Activated naive CD4-positive, alpha-beta T cell treated with anti-CD3 and anti-CD28 coated beads, Interleukin-2, amount 50 U/mL, for 16 hours (primary cell): ENCODE measurements at places on chromosomes 7 and 10.

GRCh38 chr10:46548498-46549090 lies 7.9 kb downstream of the GPRIN2 start:
- DNase-seq, result peak; percentile 9

DNA sequence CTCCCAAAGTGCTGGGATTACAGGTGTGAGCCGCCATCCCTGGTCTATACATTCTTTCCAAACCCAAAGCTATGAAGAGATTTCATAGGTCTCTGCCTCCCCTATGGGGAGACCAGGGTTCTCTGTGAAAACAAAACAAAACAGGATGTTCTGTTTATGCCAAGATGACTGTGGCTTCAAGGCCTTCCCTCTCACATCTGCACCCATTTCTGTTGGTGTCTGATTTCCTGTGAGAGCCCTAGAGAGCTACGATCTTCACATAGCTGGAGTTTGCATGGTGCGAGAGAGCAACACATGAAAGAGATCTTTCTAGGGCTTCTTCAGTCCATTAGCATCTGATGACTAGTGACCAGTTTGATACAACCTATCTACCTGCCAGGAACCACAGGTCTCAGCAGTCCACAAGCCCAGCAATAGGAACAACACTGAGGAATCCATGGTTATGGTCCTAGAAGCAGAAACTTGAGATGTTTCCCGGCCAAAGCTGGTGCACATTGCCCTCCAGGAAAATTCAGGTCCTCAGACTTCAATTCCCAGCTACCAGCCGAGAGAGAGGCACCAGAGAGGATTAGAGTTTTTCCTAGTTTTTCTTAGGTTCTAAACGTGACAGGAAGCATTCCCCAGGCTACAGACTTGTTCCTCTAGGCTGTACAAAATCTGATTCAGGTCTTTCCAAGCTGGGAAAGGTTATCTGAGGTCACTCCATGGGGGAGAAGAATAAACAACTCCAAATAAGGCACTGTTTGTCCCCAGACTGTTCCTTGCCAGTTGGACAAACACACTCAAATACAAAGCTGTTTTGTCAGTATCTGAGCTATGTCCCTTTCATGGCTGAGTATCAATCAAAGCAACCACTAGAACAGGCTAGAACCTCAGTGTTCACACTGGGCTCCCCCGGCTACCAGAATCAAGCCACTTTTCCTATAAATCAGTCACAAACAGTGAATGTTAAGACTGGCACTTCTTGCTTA lies 259.7 kb downstream of the CALN1 start:
- DNase-seq, result no peak

- no peak for DNase-seq
Observed at GRCh38 chr7:132362059-132362458, 214.2 kb downstream of the PLXNA4 start.

- DNase-seq, result peak; percentile 7
Observed at GRCh38 chr10:132850246-132850645, 64.3 kb upstream of the NKX6-2 start.

- no peak for DNase-seq
Observed at GRCh38 chr10:131570716-131571307, 259.3 kb upstream of the TCERG1L start.

- DNase-seq, result no peak
Observed at GRCh38 chr7:78161781-78162180, 363.2 kb downstream of the PHTF2 start.

DNA sequence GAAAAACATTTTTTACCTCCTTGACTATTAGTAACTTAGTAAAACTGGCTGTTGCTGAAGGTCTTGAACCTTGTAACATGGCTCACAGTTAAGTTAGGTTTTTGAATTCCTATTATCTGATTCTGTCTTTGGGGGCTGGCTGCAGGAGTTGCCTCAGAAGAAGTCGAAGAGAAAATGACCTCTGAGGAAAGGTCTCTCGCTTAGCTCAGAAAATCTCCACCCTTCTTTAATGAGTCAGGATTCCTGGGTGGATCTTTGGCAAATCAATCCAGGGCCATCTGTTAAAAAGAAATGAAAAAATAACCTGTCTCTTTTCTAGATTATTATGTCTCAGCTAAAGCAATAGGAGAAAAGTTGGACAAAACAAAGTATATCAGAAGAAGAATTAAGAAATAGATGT lies 267.8 kb upstream of the SEMA3C start:
- no peak for DNase-seq

- DNase-seq, result no peak
Observed at GRCh38 chr10:1754506-1755153, 17.3 kb upstream of the ADARB2 start.

DNA sequence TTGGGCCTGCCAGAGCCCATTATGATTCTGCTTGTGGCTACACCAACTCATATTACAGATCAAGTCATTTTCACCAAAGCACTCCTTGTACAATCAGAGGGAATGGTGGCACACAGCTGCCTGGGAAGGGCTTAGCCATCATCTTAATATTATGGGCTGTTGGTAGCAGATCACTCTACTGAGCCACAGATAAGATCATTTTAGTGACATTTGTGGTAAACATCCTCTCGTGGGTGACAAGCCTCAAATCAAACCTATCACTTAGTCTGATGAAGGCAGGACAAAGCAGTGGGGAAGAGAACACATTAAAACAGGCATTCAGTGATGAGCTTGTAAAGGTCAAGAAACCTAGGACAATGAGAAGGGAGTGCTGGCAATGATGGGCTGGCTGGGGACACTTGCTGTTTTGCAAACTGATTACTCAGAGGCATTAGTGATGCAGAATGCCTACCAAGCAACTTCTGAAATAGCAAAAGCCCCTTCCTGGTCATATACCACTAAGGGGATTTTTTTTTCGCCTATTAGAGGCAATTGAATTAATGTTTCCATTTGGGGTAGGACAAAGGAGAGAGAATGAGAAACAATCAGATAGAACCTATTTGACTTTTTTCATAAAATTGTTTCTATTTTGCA lies 137.5 kb upstream of the WDR11 start:
- DNase-seq, result no peak
